ENCODE measurements at places on chromosomes 4 and X.

GRCh38 chrX:118963159-118963558, 11.3 kb upstream of the LONRF3 start:
- no peak for DNase-seq

GRCh38 chr4:54255881-54256280, 26.8 kb downstream of the PDGFRA start:
- no peak for DNase-seq

DNA sequence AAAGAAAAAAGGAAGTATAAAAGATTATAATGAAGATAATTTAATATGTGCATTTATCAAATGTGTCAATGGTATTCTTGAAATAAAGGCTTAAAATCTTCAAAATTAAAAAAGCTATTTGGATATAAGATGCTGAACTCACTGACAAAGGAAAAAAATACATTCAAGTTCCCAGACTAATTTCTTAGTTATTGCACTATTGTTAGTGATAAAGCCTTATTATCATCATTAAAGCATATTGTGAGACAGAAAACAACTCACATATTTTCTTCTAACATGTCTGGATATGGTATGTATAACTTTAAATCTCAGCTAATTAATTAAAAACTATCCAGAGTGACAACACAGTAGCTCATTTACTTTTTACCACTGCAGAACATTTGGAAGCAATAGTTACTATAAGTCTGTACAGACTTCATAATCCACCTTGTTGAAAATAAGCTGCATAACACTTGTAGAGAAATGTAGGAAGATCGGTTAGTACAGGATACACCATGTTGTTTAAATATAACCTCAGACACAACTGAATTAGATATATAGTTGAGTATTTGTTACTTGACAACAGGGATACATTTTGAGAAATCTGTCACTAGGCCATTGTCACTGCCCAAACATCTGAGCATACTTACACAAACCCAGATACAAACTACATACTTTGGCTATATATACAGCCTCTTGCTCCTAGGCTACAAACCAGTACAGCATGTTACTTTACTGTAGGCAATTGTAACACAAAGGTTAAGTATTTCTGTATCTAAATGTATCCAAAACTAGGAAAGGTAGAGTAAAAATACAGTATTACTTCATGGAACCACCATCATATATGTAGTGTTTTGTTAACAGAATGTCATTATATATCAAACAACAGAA, 12.8 kb upstream of the FAM200B start:
- DNase-seq: no peak

DNA sequence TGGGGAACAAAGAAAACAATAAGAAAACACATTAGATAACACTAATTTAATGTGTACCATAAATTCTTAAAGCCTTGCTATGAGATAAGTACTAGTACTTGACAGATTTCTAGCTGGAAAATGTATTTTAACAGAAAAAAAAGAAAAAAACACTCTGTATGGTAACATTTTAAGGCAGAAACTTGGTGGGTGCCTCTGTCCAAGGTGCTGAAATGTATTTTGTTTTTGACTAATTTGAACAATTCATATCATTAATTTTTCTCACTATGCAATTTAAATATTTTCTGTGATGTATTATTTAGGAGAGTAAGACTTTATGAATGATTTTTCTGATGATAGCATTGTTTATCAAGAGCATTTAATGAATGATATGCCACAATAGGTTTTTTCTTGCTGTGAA, 107.5 kb downstream of the GABRG1 start:
- DNase-seq: no peak

DNA sequence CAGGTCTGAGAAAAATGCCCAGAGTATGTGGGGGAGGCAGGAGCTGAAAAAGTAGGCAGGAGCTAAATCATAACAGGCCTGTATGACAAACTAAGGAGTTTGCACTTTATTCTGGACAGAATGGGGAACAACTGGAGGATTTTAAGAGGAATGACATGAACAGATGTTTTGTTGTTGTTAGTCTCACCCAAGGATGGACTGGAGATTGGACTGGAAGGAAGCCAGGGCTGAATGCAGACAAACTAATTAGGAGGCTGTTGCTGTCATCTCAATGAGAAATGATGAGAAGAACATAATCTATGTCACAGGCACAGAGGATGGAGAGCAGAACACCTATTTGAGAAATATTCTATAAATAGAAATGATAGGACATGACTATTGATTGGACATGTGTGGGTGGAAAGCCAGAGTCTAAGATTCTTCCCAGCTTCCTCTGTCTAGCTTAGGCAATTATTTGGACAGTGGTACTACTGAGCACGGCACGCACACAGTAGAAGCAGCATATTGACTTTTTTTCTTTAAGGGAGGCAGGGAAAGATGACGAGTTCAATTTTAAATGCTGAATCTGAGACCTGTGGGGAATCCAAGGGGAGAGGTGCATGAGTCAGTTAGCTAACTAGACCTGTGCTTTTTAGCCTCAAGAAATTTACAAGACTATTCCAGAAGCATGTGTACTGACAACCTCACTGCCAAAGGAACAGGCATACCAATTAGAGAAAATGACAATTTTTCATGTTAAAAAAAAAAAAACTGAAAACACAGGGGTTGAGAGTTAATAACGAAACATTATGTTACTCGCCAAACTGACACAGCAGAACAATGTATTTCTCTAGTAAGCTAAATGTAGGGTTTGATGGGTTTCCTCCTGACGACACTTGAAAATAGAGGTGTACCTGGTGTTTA, 963 bp upstream of the USO1 start:
- DNase-seq: no peak

- DNase-seq: no peak
These were observed 7.7 kb upstream of the ASB9 start for GRCh38 chrX:15277604-15278003.

DNA sequence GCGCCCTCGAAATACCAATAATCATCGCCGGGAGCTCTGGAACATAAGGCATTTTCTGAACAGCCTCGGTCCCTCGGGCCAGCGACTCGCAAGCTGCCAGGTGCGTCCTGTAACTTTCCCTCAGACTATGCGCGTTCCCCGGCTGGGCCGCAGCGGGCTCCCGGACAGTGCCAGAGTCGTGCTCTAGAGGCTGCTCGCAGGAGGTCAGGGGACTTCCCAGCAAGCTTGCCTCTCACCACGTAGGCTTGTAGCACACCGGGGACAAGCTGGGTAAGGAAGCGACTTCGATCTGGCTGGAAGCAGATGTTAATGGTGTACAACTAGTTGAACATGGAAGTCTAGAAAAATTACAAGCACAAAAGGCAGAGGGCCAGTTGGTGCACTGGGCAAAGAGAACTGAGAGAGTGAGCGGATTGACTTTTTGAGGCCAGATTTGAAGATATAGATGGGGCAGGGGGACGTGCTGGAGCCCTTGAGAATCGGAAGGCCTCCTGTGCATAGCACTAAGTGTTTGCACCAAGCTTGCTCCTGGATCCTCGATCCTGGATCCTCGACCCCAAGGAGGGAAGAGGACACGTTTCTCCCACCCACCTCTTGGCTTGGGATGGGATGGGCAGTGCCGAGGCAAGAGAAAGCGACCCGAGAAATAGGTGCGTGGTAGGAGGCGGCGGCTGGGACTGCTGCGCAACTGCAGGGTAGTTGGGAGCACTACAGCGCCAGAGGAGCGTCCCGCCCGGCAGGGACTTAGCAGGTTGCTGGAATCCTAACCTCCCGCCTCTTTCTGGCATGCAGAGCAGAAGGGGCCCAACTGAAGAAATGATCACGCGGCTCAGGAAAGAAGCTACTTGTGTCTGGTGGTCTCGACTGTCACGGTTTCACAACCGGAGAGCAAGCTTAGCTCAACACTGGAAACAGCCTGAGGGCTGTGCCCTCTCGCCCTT, 19.9 kb upstream of the ZIC3 start:
- DNase-seq: no peak

- no peak for DNase-seq
These were observed 37.2 kb upstream of the CPEB2 start for GRCh38 chr4:14965071-14965470.

- no peak for DNase-seq
These were observed 29.7 kb downstream of the PPP1R2C start for GRCh38 chrX:42748067-42748850.

DNA sequence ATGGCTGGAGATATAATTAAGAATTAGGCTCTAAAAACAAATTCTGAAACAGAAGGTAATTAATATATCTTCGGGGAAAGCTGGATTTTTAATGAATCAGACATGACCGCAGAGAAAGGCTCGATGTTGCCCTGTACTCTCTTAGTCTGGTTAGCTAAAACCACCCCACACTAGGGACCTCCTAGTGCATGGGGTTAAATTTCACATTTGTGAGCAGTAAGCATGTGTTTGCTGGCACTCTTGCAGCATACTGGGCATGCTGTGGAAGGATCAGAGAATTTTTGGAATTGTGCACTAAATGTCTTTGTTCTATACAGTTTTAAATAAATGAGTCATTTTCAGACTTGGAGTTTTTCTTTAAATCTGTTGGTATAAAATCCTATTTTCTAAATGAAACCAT, 475.6 kb upstream of the FTHL17 start:
- DNase-seq: no peak

DNA sequence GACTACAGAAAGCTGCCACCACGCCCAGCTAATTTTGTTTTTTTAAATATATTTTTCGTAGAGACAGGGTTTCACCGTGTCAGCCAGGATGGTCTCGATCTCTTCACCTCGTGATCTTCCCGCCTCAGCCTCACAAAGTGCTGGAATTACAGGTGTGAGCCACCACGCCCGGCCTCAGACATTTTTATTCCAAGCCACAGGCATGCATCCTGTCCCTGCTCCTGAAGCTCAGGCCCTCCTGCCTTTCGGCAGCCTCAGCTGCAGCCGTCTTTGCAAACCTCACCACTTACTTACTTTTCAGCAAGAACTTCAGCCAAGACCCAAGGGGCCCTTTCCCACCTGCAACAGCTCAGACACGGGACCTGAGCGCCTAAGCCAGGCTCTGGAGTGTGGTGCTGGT, 26.0 kb downstream of the FAM53A start:
- DNase-seq: no peak

GRCh38 chr4:56641494-56642051, 39.5 kb downstream of the HOPX start:
- DNase-seq: no peak

DNA sequence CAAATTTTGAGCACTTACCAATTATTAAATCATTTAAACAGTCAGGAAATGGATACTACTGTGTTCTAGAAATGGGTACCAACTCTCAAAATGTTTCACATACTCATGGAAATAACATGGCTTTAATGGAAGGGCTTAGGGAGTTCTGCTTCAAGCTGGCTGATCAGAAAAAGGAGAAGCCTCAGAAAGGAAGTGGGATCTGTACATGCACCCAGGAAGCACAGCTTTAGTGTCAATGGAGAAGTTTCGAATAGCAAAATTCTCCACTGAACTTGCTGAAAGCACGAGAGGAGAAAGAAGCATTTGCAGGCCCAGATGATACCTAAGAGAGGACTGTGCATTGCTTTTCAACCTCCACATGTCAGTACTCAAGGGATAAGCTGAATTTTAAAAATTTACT, 11.1 kb upstream of the HS3ST1 start:
- no peak for DNase-seq
